ENCODE measurements at places on chromosomes 3 and 15. TPM values are rescaled to one million over a fixed set of nuclear protein-coding genes. Genes with fewer than 3 reads are reported as not detected.

DNA sequence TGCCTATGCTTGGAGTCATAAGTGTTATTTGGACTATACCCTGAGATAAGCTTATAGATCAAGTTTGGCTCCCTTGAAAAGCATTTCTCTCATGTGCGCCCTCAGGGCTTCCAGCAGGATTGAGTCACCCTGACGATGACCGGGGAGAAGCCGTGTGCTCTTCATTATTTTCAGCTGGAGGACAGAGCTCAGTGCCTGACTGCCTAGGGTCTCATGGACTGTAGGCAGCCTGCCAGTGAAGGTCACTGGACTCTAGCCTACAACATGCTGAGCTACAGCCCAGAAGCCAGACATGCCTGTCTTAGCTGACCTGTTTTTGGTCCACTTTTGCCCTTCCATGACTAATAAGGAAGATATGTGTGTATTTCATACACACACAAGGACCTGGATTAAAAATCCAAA lies 31.6 kb upstream of the NUDT16 start:
- peak; percentile 77 for DNase-seq

GRCh38 chr3:171001957-171002694 lies 24.4 kb downstream of the SLC2A2 start:
- DNase-seq: peak; percentile 65

DNA sequence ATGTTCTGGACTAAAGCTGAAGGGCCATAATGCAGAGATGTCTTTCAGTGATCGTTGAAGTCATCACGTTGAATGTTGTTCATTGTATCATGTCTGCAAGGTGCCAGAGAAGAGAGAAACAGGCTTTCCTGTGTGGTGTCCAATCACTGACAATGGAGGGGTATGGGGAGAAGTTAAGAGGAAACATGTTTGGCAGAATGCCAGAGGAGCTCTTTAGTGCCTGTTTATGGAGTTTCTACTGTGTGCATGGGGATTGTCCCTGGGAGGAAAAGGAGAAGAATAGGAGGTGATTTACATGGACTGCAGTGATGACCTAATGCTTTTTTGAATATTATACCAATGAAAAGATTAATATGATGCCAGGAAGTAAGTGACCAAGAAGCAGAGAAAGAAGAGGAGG lies 11.7 kb downstream of the SCAANT1 start:
- no peak for DNase-seq

TGM4 gene
- 0.17 TPM for total RNA-seq

BUB1B gene
- total RNA-seq: 108 TPM
